CD4-positive, alpha-beta T cell treated with Interleukin-6 for 4 hours (primary cell): ENCODE measurements at places on chromosomes 6 and 20.

- no peak for DNase-seq
Observed at GRCh38 chr6:104987218-104987617, 30.3 kb downstream of the LIN28B start.

DNA sequence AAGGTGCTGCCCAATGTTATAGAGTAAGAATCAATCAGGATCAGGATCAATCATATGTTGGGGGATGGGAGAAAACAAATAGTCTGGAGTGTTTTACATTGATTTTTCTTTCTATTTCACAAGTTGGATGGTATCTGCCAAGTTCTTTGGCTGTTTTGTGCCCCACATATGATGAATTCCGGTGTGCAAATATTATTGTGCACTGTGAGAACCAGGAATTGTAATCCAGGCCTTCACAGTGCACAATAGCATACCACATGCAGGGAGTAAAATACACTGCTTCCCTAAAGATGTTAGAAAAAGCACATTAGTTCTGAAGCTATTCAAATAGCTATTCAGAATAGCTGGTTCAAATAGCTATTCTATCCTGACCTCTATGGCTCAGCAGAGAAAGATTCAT is 133.7 kb downstream of the LCA5 start:
- DNase-seq: no peak

GRCh38 chr6:25242567-25242966 is 36.6 kb upstream of the CARMIL1 start:
- no peak for DNase-seq

GRCh38 chr6:100035873-100036653 is 42.0 kb upstream of the MCHR2 start:
- DNase-seq: no peak

GRCh38 chr6:111921103-111921502 is 47.9 kb upstream of the FYN start:
- DNase-seq: no peak

- DNase-seq: no peak
Observed at GRCh38 chr6:31874084-31874670, 4.6 kb downstream of the SLC44A4 start.

- no peak for DNase-seq
Observed at GRCh38 chr6:165986914-165987482, 180.7 kb downstream of the TBXT start.

DNA sequence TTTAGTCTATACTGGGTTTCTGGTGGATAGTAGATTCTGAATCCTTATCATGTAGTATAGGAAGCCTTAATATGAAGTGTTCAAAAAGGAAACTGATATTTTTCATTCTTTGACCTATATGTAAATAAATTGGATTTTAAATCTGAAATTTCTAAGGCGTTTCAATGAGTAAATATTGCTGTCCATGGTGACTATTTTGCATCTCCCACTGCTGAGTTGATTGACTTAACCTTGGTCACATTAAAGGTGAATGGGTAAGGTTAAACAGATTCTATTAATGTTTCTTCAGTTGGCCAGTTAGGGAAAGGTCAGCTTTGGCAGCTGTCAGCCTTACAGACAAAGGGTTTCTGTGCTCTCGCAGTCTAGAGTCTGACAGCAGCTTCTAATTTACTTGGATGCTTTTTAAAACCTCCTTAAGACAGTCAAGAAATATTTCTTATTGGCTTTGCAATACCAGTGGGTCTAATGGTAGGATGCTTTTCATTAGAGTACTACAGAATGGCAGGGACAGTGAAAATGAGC is 24.8 kb downstream of the PRIM2 start:
- DNase-seq: no peak

DNA sequence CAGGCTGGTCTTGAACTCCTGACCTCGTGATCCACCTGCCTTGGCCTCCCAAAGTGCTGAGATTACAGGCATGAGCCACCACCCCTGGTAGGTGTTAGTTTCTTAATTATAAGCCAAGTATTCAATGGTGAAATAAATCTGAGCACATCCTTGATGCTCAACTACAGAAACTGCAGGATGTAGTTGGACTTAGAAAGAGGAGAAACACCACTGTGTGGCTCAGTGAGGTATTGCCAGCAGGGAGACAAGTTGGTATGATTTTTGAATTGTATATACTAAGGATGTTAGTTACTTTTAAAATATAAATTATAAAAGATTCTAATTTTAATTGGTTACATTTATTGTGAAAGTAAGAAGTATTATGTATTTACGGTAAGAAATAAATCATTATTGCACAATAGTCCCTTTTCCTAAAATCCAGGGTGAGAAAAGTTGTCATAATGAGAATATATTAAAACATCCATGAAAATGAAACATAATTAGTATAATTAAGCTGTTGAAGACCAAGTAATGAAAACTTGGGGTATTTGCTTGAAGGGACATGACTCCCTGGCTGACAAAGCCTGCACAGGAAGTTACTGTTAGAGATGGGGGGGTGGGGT is 17.6 kb downstream of the SLC18B1 start:
- no peak for DNase-seq

- DNase-seq: peak; percentile 27
Observed at GRCh38 chr6:166418691-166419143, 36.0 kb upstream of the MPC1 start.

DNA sequence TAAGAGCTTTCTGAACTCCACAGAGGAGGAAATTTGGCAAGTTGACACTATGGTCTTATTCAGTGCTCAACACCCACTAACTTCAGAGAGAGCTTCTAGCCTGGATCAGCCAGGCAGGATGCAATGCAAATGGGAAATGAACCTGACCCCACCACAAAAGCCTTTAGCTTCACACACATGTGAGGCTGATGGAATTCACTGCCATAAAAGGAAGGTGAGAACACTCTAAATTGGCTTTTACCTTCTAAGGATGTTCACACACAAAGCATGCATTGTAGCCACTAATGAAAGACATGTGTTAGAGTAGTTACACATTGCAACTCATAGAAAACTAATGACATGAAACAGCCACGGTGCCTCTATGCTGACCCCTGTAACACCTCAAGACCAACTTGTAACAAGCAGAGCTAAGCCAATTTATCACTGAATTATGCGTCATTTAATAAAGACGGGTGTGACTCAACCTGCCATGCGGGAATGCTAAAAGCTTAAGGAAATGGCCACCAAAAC is 262.1 kb downstream of the HACE1 start:
- DNase-seq: no peak

DNA sequence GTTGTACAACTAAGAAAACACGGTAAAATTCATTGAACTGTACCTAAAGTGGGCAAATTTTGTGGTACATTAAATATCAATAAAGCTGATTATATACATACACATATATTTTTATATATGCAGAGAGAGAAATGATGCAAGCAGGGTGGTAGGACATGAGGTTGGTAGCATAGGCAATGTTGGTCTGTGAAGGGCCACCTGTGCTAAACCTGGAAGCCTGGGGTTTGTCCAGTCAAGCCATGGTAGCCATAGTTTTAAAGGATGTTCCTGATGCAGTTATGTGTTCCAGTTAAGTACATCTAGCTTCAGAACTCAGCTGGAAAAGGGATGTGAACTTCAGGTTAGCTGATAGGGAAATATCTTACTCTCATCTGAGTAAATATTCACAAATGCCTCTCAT is 60.1 kb downstream of the TRIM38 start:
- no peak for DNase-seq

DNA sequence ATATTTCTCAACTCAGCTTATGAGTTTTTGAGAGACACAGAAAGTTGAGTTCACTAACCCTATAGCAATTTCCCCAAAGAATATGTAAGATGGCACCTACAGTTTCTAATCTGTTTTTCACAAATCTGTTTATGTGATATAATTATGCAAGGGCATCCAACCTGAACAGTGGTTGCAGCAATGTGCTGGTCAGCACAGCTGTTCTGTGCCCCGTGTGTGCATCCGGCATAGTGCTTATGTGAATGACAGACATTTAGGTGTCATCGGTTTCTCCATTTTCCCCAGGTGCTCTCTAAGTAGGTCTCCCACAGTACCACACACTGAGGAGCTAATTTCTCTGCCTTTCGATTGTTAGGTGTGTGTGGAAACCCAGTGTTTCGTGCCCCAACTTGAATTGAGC is 7.7 kb upstream of the BACH2 start:
- DNase-seq: no peak

DNA sequence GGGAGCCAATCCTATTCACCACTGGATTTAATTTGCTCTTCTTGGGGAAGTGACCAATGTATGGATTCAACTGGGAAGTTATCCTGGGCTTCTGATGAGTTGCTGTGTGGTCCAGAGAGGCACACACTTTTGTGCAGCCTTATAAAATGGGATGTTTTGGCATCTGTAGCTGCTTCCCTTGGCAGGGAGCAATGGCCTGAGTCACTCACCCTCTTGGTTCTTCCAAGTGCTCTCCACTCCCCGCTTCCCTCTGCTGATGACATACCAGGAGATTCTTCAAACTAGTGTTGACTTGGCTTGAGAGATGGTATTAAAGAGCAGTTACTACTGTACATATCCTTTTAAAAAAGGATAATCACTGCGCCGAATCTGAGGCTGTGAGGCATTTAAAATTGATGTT is 105.8 kb downstream of the JARID2 start:
- no peak for DNase-seq

DNA sequence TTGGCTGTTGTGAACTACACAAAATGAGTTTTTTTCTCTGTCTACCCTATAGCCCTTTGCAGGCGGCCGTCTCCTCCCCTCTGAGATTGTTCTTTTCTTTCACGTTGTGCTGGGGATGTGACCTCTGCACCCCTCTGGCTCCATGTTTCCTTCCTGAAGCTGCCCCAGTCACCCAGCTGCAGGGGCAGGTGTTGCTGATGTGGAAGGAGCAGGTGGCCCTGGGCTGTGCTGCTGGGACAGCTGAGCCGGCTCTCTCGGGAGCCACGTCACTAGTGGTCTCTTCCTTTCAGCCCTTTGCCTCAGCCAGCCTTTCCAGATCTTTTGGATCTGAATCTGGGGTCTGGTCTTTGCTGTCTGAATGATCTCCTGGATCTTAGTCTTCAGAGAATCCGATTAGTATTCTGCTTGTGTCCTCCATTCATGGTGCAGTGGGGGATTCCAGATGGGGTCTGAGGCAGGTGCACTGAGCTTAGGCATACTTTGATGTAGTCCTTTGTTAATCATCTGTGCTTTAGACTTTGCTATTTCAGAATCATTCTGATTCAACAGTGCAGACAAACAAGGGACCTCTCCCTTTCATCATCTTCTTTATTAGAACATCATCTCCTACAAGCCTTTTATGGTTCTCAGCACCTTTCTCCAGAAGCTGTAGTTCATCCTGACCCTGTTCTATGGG is 31.4 kb downstream of the TMEM181 start:
- no peak for DNase-seq

DNA sequence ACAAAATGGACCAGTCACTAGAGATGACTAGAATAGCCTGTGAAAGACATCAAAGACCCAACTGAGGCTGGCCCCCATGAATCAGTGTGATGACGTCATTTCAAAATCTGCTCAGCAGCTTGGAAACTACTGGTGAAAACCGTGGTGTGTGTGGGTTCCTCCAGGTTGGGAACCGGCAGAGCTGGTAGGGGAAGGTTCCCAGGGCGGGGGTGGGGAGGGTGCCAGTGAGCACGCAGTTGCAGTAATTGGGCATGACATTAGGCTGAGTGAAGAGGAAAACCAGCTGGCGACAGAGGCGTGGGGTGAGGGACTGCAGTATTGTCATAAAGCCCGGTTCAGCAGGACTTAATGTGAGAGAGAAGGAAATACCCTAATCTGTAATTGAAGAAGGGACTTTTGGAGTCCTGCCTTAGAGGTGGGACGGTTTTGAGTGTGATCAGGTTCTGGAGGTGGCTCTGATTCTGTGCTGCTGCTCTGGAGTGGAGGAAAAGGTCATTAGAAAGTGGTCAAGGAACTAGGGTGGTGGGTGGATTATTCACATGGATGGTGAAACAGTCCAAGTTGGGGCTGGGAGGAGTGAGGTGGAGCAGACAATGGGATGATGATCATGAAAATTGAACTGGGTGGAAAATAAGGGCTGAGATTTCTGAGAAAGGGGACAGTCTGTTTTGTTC is 52.0 kb upstream of the MTHFD1L start:
- DNase-seq: no peak

- DNase-seq: no peak
Observed at GRCh38 chr6:101650402-101651100, 257.0 kb downstream of the GRIK2 start.

DNA sequence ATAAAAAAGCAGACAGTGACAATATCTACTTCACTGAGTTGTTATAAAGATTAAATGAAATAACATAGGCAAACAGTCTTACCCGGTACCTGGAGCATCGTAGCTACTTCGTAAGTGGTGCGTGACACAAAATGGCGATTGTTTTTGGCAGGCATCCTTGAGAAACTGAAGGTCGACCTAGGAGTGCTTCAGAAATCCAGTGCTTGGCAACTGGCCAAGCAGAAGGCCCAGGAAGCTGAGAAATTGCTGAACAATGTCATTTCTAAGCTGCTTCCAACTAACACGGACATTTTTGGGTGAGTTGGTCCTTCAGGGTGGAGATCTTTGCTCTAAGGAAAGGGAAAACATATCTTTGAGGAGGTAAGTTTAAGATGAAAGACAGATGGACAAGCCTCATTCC is 4.8 kb downstream of the BPIFA2 start:
- DNase-seq: no peak

DNA sequence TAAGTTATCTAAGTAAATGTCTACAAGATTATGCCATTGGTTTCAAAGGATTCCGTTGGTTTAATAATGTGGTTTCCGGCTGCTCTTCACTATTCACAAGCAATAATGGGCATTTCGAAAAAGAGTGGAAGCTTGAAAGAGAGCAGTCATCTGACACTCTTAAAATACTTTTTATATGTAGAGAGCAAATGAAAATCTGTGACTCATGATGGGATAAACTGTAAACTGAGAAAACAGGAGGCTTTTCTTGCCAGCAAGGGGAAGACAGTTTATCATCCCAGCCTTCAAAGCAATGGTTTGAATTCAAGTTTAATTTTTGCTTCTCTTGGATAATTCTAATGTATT is 145.7 kb downstream of the KHDC1L start:
- DNase-seq: no peak
